ENCODE measurements at places on chromosomes 1 and 21.

GRCh38 chr1:24551290-24551959 is 4.5 kb upstream of the NCMAP start:
- DNase-seq = no peak

DNA sequence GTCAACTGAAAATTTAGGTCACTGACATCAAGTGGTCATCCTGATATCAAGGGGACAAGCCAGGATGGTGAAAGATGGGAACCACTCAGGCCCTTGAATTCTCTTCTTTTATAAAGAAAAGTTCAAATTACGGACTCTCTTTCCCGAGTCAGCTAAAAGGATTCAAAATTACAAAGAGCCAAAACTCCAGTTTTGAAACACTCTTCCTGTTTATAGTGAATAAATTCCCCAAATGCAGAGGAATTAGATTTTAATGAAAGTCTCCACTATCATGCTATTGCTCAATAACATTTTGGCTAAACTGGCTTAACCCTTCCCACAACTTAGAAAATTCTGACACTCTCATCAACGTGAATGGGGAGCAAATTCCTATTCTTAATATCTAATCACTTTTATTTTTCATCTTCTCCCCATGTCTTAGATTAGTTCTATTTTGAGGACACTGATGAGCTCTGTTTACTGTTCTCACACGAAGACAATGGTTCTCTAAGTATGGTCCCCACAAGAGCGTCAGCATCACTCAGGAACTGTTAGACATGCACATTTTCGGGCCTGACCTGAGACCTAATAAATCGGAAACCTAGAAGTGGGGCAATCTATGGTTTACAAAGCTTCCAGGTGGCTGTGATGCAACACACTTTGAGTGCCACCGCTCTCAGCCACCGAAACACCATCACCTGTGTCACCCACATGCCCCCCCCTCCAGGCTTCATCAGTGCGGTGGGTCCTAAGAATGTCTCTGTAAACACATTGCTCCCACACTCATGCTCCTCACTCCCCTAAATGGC is 64.4 kb upstream of the TIAM1 start:
- DNase-seq = no peak

DNA sequence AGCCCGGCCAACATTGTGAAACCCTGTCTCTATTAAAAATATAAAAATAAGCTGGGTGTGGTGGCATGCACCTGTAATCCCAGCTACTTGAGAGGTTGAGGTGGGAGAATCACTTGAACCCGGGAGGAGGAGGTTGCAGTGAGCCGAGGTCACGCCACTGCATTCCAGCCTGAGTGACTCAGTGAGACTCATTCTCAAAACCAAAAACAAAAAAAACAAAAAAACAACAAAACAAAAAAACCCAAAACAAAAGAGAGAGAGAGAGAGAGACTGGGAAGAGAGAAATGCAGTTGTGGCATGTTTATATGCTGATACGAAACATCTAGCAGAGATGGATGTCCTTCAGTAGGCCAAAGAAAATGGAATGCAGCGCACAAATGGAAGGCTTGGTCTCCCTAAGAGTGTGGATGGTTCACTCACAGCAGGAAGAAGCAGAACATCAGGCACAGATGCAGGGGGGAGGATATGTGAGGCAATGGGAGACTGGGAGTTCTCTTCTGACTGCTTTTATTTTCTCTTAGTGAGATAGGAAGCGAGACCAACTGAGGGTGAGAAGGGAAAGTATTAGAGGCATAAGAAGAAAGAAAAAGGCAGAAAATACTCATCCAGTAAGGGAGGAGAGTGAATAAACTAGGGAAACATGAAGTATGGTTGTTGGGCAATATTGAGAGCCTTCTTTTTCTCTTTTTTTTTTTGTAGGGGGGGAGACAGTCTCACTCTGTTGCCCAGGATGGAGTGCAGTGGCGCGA is 16.0 kb downstream of the THEM4 start:
- no peak for DNase-seq

- DNase-seq = no peak
Measured at GRCh38 chr1:160419838-160420169, 19.4 kb downstream of the VANGL2 start.

DNA sequence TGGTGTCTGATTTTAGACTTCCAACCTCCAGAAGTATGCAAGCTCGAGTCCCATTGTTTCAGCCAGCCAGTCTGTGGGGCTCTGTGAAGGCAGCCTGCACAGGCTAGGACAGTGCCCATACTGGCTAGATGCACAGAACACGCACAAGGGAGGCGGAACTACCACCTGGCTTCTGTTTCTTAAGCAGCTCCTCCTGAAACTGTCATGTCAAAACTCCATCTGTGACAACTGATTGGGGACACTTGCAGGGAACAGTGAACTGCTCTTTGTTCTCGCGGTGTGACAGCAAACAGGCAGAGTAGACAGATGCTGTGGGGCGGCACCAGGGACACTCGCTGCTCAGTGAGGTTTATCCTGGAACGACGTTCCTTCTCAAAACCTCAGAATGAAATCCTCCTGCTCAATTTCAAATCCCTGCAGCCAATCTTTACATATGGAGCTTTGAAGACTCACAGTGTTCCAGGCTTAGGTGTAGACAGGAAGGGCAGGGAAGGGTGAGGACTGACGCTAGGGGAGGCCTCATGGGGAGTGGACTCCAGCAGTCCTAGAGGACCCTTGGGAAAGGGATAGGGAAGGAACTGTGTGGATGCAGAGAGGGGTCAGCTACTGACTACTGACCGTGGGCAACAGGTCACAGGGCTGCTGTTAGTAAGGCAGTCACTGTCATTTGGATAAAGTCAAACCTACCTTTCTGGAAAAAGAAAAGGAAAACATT is 73.8 kb downstream of the ERG start:
- no peak for DNase-seq

DNA sequence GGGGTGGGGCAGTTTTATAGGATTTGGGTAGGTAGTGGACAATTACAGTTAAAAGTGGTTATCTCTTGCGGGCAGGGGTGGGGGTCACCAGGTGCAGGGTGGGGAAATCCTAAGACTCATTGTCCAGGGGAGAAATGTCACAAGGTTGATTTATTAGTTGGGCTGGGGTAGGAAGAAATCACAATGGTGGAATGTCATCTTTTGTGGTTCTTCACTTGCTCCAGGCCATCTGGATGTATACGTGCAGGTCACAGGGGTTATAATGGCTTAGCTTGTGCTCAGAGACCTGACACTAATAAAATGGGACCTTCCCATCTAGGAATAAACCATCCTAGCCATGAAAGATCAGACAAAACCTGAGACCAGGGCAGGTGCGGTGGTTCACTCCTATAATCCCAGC is 11.5 kb downstream of the TEX46 start:
- DNase-seq = no peak

- DNase-seq = no peak
Measured at GRCh38 chr1:39214998-39215873, 10.7 kb downstream of the MACF1 start.

- DNase-seq = no peak
Measured at GRCh38 chr1:178055779-178056471, 38.0 kb upstream of the RASAL2 start.

- DNase-seq = no peak
Measured at GRCh38 chr1:179043266-179043665, 17.6 kb downstream of the FAM20B start.

GRCh38 chr21:14900058-14900457 is 164.7 kb downstream of the NRIP1 start:
- no peak for DNase-seq

DNA sequence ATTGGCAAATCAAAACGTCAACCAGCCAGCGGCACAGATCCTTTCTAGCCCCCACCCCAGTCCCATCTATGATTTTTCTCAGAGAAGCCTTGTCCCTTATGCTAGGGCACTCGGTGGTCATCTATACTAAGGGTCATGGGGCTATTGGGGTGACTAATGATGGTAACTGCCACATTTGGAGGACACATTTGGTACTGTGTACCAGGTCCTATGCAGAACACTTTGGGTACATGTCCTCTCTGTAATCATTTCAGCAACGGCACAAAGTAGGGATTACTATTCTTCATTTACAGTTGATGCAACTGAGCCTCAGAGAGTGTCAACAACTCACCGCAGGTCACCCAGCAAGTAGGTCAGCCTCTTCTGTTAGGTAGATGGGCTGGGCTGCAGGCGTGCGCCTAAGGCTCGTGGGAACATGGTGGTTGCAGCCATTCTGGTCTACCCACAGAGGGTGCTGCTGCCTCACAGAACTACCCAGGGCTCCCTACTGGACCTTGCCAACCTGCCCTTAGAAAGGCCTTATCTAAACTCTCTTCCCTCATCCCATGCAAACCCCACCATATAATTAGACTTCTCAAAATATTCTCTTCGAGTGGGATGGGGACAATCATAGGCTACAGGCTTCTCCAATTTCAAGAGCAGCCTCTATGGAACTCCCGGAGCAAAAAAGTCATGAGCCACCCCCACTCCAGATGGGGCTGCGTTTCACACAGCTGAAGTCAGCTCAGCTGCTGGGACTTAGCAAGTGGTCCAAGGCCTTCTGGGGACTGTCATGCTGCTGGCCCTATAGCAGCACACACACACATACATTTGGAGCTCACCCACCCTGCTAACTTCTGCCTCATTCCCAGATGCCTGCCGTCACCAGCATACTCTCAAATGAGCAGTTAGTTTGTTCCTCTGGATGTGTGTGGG is 5.8 kb upstream of the SDHB start:
- DNase-seq = no peak

DNA sequence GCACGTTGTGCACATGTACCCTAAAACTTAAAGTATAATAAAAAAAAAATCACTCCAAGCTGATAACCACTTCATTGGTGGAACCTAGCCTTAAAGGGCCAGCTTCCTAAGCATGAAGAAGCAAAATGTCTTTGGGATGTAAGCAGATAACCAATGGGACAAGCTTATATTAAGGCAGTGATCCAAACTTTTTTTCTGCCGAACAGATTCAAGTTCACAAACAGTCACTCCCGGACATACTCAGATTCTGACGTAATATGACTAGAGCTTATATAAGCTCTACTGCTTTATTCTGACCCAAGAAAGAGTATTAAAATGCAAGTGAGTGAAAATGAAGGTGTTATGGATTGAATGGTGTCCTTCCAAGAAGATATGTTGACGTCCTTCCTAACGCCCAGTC is 44.9 kb upstream of the HIVEP3 start:
- DNase-seq = no peak

GRCh38 chr1:84800090-84801073 is 92.6 kb downstream of the LPAR3 start:
- DNase-seq = no peak

GRCh38 chr1:56645677-56646305 is 677 bp downstream of the PRKAA2 start:
- no peak for DNase-seq

DNA sequence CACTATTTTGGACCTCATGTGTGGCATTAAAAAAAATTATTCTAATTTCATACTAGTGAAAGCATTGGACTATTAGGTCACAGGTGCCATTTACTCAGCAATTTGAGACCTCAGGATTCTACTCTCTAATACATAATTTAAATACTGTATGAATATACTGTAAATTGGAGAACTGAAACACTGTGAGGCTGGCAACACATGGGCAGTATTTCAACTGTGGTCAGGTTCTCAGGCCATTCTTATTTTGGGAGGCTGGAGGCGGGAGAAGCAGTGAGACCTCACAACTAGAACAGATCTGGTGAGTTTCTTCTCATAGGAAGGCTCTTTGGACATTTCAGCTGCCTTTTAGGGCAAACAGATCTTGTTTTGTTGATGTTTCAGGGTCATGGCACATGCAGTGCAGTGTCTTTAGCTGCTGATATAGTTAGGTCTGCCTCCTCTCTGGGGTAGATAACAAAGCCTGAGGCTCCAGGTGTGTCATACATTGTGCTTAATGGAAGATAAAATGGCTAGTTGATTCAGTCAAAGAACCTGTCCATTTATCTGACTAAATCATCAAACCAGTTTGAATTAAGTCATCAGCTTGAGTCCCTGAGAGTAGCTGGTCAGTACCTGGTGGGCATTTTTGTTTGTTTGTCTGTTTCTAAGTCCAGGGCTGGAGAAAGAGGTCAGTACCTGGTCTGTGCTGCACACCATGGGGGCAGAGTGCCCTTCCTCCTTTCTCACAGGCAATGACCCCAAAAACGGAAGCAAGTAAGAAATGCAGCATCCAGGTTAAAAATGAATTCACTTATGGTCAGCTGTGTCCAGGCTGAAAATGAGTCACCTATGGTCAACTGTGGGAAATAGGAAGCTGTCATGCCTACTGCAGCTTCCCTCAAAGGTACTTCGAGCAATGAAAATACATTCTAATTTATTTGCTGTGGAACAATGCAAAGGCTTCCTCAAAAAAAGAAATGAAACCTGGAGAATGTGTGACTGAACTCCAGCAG is 216.2 kb downstream of the SDCCAG8 start:
- DNase-seq = no peak

- DNase-seq = no peak
Measured at GRCh38 chr1:248823517-248824001, 2.2 kb downstream of the SH3BP5L start.

DNA sequence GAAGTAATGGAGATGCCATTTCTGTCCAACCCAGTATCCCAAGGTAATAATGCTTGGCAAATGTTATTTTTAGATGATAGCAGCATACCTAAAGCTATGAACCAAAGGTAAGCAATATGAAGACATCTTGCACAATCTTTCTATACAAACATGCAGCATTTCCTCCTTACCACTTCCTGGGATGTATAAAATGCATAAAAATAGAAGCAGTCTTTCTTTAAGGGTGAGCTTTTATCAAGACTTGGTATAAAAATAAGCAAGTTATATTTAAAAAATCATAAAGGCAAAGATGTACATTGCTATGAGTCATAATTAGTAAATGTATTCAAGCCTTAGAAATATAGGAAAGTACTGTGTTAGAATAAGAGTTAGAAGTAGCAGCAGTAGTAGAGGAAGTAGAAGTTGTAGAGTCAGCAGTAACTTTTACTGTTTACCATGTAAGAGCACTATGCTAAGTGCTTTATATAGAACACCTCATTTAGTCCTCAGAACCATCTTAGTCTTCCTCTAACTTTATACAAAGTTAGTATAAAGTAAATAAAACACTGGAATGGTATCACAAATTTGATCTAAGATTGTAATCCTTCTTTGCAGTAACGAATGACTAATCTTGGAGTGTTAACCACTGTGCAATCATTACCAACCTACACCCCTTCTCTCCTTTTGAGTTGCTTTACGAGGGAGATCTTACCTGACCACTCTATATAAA is 371.3 kb downstream of the VAV3 start:
- no peak for DNase-seq

DNA sequence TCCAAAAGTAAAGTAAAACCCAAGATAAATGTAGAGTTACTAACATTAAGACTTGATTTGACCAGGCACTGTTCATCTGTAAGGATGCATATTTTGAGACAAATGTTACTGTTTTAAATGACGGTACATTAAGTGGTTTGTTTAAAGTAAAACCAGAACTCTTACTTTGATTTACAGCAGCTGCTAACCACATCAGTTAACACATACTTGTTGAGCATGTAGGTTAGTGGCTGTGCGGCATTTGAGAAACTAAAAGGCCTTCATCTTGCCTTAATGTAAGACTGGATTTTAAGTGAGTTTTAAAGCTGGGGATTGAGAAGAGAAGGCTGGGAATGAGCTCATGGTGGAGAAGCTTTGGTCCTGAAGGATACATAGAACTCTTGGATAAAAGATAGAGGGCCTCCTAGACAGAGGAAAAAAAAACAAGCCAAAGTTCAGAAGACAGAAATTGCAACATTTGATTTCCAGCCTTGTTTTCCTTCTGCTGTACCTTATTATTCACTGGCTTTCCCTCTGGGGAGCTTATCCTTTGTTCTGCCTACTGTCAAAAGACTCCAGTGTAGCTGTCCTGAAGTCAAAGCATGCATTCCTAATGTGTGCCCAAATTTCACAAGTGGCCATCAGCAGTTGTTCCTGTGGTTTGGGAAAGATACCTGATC is 66.6 kb downstream of the MTR start:
- no peak for DNase-seq

- no peak for DNase-seq
Measured at GRCh38 chr21:15825700-15826099, 95.9 kb downstream of the USP25 start.

GRCh38 chr1:212477680-212478466 is 45.2 kb downstream of the NENF start:
- no peak for DNase-seq

Measured in stimulated activated CD8-positive, alpha-beta memory T cell treated with anti-CD3 and anti-CD28 coated beads, Interleukin-7, amount 100 ng/mL, for 24 hours (primary cell).